ENCODE measurements at places on chromosomes 3 and 15. TPM values are rescaled to one million over a fixed set of nuclear protein-coding genes. Genes with fewer than 3 reads are reported as not detected.

The POMGNT2 gene
- 6.4 TPM for total RNA-seq

The CCR8 gene
- not detected for total RNA-seq

The DNAH12 gene
- total RNA-seq: under 0.01 TPM

DNA sequence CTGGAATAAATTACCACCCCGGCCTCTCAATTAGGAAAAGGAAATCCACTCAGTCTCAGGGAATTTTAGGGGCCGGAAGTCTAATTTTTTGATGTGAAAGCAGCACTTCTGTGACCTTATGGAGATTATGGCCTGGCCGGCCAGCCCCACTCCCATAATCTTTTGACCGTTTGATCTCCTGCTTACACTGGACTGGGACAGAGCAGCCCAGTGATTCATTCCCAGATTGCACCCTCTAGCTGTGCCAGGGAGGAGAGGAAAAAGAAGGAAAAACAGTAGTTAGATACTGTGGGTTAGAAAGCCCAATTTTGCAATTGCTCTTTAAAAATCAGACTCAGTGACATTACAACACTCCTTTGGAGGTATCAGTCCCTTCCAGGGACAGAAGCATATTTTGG lies 32.4 kb downstream of the GJD2 start:
- no peaks in the 10 kb centered on the region for H3K27me3 ChIP-seq
- H3K4me3 ChIP-seq: no peak overlapping the region
- H3K36me3 ChIP-seq: no peaks in the 10 kb centered on the region
- peak; percentile 28 for DNase-seq

- H3K36me3 ChIP-seq: no peaks in the 10 kb centered on the region
- H3K4me1 ChIP-seq: no peaks in the 10 kb centered on the region
- H3K27ac ChIP-seq: no peak overlapping the region
- no peak for DNase-seq
- no peak overlapping the region for H3K4me3 ChIP-seq
- H3K27me3 ChIP-seq: no peaks in the 10 kb centered on the region
Measured at GRCh38 chr3:101249522-101249921, 70.9 kb downstream of the IMPG2 start.

GRCh38 chr3:111738238-111738637 lies 120.8 kb upstream of the PHLDB2 start:
- H3K36me3 ChIP-seq: no peaks in the 10 kb centered on the region
- H3K4me1 ChIP-seq: peaks cover 19% of the 10 kb centered on the region
- DNase-seq: no peak
- H3K27ac ChIP-seq: no peak overlapping the region
- peaks cover 16% of the 10 kb centered on the region for H3K27me3 ChIP-seq
- no peak overlapping the region for H3K4me3 ChIP-seq

- H3K4me1 ChIP-seq: peaks cover 5% of the 10 kb centered on the region
- H3K36me3 ChIP-seq: no peaks in the 10 kb centered on the region
- no peak overlapping the region for H3K27ac ChIP-seq
- DNase-seq: no peak
- no peak overlapping the region for H3K4me3 ChIP-seq
Measured at GRCh38 chr3:32436816-32437189, 45.1 kb downstream of the CMTM7 start.

DNA sequence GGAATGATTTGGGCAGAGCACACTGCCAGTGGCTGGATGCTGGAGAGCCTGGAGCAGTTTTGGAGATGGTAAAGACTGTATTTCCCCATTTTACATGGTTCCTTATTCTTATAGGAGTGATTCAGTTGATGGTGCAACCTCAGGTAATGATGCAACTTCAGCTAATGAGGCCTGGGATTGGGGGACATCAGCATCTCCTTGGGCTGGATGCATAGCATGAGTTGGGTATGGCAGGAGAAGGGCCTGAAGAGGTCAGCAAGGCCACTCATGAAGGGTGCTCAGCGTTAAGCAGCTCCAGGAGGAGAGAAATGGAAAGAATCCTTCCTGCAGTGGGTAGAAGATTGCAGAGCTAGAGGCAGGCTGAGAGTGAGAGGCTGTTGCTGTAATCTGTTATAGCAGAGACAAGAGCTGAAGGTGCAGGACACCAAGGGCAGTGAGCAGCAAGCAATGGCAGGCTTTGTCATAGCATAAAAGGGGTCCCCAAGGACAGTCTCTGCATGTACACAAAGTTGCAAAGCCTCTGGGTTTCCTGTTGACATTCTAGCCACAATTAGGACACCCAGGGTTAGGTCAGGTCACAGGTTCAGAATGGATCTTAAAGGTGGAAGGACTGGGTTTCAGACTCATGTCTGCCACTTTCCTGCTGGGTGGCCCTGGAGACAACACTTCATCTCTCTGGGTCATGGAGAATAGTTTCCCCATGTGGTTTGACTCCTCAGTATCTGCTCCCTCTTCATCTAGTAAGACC lies 29.5 kb upstream of the SNRK start:
- H3K4me3 ChIP-seq: no peak overlapping the region
- no peaks in the 10 kb centered on the region for H3K4me1 ChIP-seq
- H3K27ac ChIP-seq: no peak overlapping the region
- no peak for DNase-seq
- no peaks in the 10 kb centered on the region for H3K36me3 ChIP-seq
- H3K27me3 ChIP-seq: peaks cover 31% of the 10 kb centered on the region

DNA sequence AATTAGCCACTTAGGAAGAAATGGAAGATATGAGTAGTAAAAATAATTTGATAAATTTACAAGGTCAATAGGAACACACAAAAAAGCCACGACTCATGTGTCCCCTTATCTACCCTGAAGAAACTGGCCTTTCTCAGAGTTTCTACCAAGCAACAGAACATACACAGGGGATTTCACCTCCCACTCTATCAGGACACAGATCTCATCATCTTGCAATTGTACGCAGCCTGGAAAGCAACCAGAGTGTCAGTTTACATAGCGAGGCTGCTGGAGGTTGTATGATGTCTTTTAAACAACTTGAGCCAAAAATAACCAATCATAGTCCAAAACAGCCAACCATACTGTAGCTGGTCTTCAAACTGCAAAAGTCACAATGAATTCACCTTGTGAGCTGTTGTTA lies 19.7 kb upstream of the LMOD3 start:
- H3K4me1 ChIP-seq: peaks cover 2% of the 10 kb centered on the region
- no peak overlapping the region for H3K4me3 ChIP-seq
- H3K36me3 ChIP-seq: no peaks in the 10 kb centered on the region
- no peak overlapping the region for H3K27ac ChIP-seq

DNA sequence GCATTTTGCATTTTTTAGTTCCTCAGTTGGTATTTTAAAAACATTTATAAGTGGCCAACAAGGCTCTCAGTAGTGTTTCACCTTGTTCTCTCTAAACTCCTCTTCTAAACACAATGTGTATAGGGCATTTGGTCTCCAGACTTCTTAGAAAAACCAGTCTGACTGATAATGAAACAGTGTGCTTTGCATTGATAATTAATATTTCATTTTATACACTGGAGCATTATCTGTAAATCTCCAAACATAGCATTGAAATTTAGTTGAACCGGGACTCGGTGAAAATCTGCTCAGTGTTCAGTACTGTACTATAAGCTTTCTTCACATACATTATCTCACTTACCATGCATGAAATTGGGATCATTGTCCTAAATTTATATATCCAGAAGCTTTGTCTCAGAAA lies 53.6 kb downstream of the SETD5 start:
- DNase-seq: no peak
- H3K27me3 ChIP-seq: no peaks in the 10 kb centered on the region
- H3K4me1 ChIP-seq: no peaks in the 10 kb centered on the region
- H3K36me3 ChIP-seq: peaks cover 47% of the 10 kb centered on the region

GRCh38 chr15:84081391-84082168 lies 154.0 kb upstream of the GOLGA6L4 start:
- no peak for DNase-seq
- no peak overlapping the region for H3K4me3 ChIP-seq
- peaks cover 9% of the 10 kb centered on the region for H3K27me3 ChIP-seq
- no peaks in the 10 kb centered on the region for H3K36me3 ChIP-seq

DNA sequence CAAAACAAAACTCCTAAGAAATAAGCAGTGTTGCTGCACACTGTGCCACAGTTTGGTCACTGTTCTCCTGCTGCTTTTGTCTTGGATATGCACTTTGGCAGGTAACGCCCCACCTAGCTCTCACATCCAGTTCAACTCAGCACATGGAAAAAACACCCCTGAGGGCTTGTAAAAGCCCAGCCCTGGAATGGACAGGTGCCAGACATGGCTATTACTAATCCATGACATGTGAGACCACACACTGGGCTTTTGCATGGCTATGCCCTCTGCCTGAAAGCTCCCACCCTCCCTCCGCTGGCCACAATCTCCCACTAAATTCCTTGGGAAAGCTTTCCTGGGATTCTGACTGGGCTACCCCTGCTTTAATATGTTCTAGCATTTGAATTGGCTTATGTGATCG lies 24.7 kb upstream of the ZBED2 start:
- H3K27ac ChIP-seq: no peak overlapping the region
- no peaks in the 10 kb centered on the region for H3K36me3 ChIP-seq
- DNase-seq: peak; percentile 21
- H3K27me3 ChIP-seq: no peaks in the 10 kb centered on the region
- H3K4me3 ChIP-seq: no peak overlapping the region

GRCh38 chr15:90979582-90979981 lies 14.8 kb downstream of the PRC1 start:
- H3K27me3 ChIP-seq: no peaks in the 10 kb centered on the region
- H3K4me3 ChIP-seq: no peak overlapping the region
- no peak overlapping the region for H3K27ac ChIP-seq
- peaks cover 5% of the 10 kb centered on the region for H3K4me1 ChIP-seq
- peaks cover 17% of the 10 kb centered on the region for H3K36me3 ChIP-seq

DNA sequence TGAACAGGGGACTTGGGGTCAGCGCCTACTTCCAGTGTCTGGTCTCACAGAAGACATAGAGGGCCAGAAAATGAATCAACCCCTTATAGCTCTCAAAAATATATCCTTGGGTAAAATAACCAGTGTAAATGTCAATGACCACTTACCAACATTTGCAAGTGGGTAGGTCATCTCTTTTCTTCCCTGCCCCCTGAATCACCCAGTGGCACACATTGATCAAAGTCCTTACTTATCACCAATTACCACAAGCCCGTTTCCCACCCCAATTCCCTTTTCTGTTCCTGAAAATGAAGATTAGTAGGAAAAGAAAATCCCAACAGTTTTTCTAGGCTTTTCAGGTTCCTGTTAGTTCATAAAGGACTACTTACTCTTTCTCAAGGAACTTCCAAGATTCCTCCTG lies 70.5 kb upstream of the HEG1 start:
- no peaks in the 10 kb centered on the region for H3K27me3 ChIP-seq
- H3K27ac ChIP-seq: peak overlapping the region; percentile 97

GRCh38 chr3:115512565-115513415 lies 110.5 kb upstream of the GAP43 start:
- peaks cover 4% of the 10 kb centered on the region for H3K27me3 ChIP-seq
- H3K4me1 ChIP-seq: no peaks in the 10 kb centered on the region
- H3K4me3 ChIP-seq: peak overlapping the region; percentile 43

- no peaks in the 10 kb centered on the region for H3K36me3 ChIP-seq
- H3K27me3 ChIP-seq: no peaks in the 10 kb centered on the region
- H3K4me1 ChIP-seq: no peaks in the 10 kb centered on the region
- peak; percentile 68 for DNase-seq
Measured at GRCh38 chr15:94042180-94042928, 189.0 kb upstream of the MCTP2 start.

- H3K27ac ChIP-seq: no peak overlapping the region
- no peaks in the 10 kb centered on the region for H3K36me3 ChIP-seq
- no peaks in the 10 kb centered on the region for H3K27me3 ChIP-seq
Measured at GRCh38 chr3:61814674-61815073, 253.3 kb downstream of the PTPRG start.

DNA sequence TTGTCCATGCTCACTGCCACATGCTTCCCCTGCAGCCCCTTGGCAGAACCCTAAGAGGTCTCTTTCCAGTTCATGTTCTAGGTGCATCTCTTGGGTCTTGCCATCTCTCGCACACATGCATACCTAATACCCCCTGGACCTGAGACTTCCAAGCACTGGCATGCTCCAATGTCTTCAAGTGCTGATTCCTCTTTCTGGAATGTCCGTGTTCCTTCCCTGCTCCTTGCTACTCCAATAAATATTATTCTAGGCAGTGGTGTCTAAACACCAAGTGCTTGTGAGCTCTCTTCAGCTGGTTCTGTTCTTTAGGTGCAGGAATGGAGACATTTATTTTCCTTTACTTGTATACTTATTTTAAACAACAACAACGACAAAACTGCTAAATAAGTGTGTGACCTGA lies 370.1 kb downstream of the LPP start:
- peak; percentile 31 for DNase-seq
- no peaks in the 10 kb centered on the region for H3K27me3 ChIP-seq
- H3K36me3 ChIP-seq: peaks cover 14% of the 10 kb centered on the region

DNA sequence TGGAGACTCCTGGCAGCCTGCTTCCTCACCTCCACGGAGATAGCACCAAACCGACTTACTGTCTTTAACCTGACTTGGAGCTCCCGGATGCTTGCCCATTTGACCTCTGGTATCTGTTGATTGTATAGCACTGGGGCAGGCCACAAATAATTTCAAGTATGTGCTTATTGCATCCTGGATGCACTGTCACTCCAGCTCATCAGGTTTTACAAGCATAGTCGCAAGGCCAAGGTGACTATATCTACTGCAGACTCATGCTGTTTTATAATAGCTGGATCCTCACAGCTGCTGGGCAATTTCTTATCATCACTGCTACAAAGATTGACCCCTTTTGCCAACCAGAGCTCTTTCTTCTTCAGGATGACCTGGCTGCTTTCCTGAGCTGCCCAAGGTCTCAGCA lies 45.6 kb downstream of the PEX5L start:
- H3K27ac ChIP-seq: no peak overlapping the region
- H3K27me3 ChIP-seq: no peaks in the 10 kb centered on the region
- H3K4me1 ChIP-seq: no peaks in the 10 kb centered on the region

- H3K27me3 ChIP-seq: no peaks in the 10 kb centered on the region
- H3K4me1 ChIP-seq: peaks cover 2% of the 10 kb centered on the region
- no peak overlapping the region for H3K27ac ChIP-seq
- DNase-seq: no peak
- no peaks in the 10 kb centered on the region for H3K36me3 ChIP-seq
Measured at GRCh38 chr3:66989860-66990696, 8.0 kb upstream of the KBTBD8 start.

- no peak overlapping the region for H3K4me3 ChIP-seq
- H3K27ac ChIP-seq: no peak overlapping the region
- H3K36me3 ChIP-seq: no peaks in the 10 kb centered on the region
- peaks cover 7% of the 10 kb centered on the region for H3K4me1 ChIP-seq
- H3K27me3 ChIP-seq: no peaks in the 10 kb centered on the region
Measured at GRCh38 chr3:63909431-63909830, 2.8 kb downstream of the SCAANT1 start.

DNA sequence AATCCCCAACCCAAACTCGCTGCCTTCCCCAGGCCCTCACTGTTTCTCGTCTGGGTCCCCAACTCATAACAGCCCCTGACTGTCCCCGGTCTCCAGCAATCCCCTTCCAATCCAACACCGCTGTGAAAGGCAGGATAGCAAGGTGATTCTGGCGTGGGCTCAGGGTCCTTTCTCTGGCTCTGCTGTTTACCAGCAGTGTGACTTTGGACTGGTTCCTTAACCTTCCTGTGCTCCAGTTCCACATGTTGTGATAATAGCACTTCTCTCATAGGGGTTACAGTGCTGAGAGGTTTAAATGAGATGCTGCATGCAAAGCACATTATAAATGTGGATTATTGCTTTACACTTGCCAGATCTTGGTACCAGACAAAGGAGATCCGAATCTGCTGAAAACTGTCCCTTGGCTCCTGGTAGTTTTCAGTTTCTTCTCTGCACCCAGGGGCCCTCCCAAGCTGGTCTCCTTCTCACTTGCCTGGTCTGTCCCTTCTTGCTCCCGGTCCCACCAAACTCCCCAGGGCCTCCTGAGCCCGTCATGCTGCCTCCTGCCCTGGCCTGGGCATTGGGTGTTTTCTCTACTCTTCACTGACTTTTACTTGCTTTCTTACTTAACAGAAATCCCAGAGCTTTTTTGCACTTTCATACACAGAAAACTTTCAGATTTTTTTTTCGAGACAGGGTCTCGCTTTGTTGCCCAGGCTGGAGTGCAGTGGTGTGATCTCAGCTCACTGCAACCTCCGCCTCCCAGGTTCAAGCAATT lies 26.8 kb upstream of the CYP11A1 start:
- no peak overlapping the region for H3K27ac ChIP-seq
- DNase-seq: no peak
- H3K4me1 ChIP-seq: peaks cover 33% of the 10 kb centered on the region
- H3K4me3 ChIP-seq: no peak overlapping the region
- no peaks in the 10 kb centered on the region for H3K27me3 ChIP-seq

Data from IMR-90 (cell line).